ENCODE measurements at places on chromosomes 6 and 20.

GRCh38 chr20:49843139-49843538 lies 30.5 kb downstream of the SLC9A8 start:
- DNase-seq: no peak

- no peak for DNase-seq
Observed at GRCh38 chr6:20479526-20479925, 54.7 kb upstream of the CDKAL1 start.

GRCh38 chr20:54545676-54546358 lies 70.4 kb downstream of the DOK5 start:
- DNase-seq: no peak

DNA sequence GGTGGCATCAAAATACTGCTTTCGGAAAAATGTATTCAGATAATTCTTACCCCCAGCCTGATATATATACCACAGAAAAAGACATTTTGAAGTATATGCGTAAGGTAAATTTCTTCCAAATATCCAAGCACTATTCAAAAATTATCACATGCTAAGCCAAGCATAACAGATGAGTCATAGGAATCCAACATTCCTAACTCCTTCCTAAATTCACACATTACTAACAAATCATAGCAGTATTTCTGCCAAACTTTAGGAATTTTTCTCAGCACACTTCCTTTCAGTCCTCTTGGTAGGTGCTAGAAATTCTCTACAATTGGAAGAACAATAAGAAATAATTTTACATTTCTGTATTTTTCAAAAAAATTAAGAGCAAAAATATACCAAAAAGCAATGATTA lies 417.5 kb downstream of the EYS start:
- no peak for DNase-seq

DNA sequence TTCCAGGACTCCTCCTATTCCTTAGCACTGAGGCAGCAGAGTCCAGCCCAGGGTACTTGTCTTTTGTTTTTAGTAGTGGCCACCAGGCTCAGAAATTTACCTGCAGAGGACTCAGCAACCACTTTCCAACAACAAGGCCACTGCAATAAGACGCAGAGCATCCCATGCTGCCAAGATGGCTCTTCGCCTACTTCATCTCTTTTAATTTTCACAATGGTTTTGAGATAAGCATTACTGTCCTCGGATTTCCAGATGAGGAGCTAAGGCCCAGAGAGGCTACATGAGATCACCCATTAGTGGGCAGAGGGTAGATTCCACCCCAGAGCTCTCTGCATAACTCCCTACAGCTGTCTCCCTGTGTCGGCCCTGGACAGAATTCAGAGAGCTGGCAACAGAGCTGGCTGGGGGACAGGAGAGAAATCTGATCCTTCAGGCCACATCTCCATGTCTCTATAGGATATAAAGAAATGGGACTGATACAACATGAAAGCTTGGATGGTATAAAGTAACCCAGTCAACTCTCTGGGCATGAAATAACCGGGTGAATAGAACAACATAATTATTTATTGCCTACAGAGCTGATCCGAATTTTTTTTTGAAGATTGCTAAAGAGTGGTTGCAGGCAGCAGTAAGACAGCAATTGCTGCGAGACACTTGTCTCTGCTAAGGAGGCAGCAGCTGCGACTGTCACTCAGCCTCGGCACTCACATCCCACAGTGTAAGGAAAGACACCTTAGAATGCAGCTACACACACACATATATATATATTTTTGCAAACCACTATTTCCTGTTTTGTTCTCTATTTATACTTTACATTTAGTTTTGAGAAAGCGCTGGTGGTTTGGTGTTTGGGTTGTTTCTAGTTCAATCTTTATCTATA lies 37.2 kb downstream of the SCML4 start:
- no peak for DNase-seq

DNA sequence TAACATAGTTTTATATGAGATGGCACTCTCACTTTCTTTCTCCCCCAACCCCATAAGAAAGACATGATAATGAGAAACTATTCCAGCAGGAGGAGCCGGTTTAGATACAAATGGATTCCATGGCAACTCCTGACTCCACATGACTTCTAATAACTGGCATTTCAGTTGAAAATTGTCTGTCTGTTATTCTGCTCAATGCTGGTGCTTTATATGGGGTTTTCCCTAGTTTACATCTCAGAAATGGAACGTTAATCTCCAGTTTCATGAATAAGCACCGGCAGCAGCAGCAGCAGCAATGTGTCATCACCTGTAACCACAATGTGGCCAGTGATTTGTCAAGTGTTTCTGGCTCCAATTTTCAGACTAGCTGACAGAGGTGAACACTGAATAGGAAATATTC lies 8.0 kb upstream of the SIM1 start:
- no peak for DNase-seq

DNA sequence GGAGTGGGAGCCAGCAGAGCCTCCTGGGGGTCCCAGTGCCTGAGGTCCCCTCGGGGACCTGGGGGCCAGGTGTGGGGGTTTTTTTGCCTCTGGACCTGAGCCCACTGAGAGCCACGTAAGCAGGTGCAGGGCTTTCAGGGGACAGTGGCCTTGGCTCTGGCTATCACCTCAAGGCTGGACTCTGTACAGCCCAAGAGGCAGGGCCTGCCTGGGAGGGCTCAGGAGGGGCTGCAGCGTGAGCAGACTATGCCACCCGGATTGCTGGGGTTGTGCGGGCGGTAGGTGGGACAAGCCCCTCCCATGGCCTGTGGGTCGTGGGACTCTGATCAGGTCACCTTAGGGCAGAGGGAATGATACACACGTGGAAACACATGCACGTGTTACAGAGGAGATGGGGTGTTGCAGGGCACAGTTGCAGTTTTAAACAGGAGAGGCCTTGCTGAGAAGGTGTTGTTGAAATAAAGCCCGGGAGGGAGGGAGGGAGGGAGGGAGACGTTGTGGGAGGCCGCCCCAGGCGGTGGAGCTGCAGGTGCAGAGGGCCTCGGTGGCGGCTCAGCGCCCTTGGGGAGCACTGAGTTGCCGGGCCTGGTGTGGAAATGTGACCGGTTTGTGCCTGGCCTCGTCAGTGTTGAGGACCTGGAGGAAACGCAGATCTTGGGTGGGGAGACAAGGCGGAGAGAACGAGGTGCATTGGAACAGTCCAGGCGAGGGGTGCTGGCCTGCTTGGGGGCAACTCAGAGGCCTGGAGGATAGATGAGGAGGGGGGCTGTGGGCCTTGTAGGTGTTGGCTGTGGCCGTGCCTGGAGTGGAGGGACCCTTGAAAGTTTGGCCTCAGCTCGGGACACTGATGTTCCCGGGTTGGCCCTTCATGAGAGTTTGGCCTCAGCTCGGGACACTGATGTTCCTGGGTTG lies 2.3 kb downstream of the TCEA2 start:
- DNase-seq: no peak

DNA sequence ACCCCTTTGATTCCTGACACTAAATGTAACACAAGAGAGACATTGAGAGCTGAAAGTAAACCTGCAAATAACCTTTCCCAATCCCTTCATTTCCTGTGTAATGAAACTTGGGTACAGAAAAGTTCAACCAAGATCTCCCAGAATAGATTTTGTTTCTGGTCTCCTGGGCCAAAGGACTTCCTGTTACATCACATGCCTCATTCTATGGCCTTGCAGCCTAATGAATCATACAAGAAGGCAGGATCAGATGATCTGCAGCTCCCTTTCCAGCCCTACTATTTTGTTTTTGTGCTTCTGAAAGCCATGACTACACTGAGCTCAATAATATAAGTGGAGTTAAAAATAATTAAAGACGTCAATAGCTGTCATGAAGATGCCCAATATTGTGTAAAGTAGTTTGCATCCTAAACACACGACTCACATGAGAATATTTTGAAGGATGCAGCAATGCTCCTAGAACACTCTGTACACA lies 73.4 kb upstream of the NOX3 start:
- no peak for DNase-seq

All from NCI-H1417 treated with DMSO at 0.1 percent for 48 hours (cell line).